ENCODE measurements at places on chromosomes 2 and 18.

- H3K27ac ChIP-seq: no peak overlapping the region
- H3K4me3 ChIP-seq: no peak overlapping the region
- H3K27me3 ChIP-seq: no peaks in the 10 kb centered on the region
- no peaks in the 10 kb centered on the region for H3K36me3 ChIP-seq
- DNase-seq: no peak
These were observed 13.4 kb downstream of the SERPINB7 start for GRCh38 chr18:63788447-63789096.

DNA sequence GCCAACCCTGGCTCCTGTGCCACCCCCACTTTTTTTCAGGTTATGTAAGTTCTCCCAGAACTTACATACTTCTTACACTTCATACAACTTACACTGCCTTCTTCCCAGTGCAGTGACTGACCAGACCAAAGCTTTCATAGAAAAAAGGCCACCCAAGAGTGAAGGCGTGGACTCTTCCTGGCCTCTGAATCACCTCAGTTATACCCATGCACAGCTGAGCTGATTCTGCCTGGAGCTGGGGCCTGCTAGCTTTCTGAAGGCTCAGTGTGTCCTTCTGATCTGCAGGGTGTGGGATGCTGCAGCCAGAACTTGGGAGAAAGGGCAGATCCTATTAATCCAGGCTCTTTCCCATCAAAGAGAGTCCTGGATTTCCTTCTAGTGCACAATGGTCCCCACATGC, 216.1 kb downstream of the TTC32 start:
- H3K27ac ChIP-seq: no peak overlapping the region
- no peaks in the 10 kb centered on the region for H3K36me3 ChIP-seq
- H3K4me1 ChIP-seq: peaks cover 17% of the 10 kb centered on the region

- DNase-seq: no peak
- no peak overlapping the region for H3K27ac ChIP-seq
- no peaks in the 10 kb centered on the region for H3K4me1 ChIP-seq
- no peak overlapping the region for H3K4me3 ChIP-seq
These were observed 880.7 kb downstream of the SUCLG1 start for GRCh38 chr2:83578405-83578804.

- DNase-seq: no peak
- H3K4me3 ChIP-seq: no peak overlapping the region
- no peak overlapping the region for H3K27ac ChIP-seq
- H3K4me1 ChIP-seq: no peaks in the 10 kb centered on the region
These were observed 33.8 kb upstream of the TMEM247 start for GRCh38 chr2:46445556-46445955.

DNA sequence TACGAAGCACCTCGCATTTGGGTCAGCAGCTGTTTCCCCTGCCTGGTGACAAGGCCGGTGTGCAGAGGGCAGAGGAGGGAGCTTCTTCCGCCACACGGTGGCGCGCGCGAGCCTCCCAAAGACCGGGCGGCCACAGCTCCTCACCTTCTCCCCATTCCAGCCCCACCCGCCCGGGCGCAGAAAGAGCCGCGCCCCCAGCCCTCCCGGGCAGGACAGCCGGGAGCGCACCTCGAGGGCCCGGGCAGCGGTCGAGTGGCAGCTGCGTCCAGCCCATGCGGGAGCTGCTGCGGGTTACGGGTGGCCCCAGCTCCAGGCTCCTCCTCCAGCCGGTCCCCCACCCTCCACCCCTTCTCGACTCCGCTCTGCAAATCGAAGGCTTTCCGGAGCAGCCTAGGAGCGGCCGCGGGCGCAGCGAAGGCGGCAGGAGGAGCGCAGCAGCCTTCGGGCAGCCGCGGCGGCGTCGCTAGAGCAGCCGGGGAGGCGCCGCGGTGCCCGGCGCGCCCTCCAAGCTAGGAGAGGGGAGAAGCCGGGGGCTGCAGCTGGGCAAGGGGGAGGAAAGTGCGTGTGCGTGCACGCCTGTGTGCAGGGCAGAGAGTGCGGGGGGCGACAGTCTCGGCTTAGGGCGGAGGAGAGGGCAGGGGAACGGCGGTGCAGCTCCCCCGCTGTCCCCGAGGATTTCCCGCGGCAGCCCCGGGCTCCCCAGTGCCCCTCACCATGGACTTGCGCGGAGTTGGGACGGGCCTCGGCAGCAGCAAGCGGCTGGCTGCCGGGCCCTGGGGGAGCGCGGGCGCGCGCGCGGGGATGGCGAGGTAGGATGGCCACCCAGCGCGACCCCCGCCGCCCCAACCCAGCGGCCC, at the start of gene CCDC85A:
CCDC85A (plus strand) TSS at position 348 of the 857 bp plus-strand sequence. CDS start 635 bp downstream, outside the sequence.
- H3K36me3 ChIP-seq: no peaks in the 10 kb centered on the region
- peak; percentile 91 for DNase-seq
- H3K27me3 ChIP-seq: no peaks in the 10 kb centered on the region

DNA sequence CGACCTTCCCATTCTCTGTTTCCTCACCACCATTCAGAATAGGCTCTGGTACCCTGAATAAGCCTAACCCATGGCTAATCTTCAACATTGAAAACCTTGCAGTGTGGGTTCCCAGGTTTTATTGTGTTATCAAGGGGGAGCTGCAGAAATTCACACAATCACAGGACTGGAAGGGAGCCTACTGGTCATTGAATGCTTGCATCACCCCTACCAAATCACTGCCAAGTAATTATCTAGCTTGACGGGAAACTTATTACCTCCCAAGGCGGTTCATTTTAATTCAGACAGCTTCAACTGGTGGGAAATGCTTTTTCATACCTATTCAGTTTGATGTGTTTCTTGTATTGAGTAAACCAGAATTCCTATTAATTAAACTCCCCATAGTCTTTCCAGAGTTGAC, 33.6 kb upstream of the EFEMP1 start:
- H3K27me3 ChIP-seq: no peaks in the 10 kb centered on the region
- H3K27ac ChIP-seq: no peak overlapping the region
- no peaks in the 10 kb centered on the region for H3K4me1 ChIP-seq
- H3K4me3 ChIP-seq: no peak overlapping the region
- no peak for DNase-seq
- no peaks in the 10 kb centered on the region for H3K36me3 ChIP-seq

Data from ascending aorta (tissue), 2 donors.